ENCODE measurements at places on chromosomes 5 and 9.

DNA sequence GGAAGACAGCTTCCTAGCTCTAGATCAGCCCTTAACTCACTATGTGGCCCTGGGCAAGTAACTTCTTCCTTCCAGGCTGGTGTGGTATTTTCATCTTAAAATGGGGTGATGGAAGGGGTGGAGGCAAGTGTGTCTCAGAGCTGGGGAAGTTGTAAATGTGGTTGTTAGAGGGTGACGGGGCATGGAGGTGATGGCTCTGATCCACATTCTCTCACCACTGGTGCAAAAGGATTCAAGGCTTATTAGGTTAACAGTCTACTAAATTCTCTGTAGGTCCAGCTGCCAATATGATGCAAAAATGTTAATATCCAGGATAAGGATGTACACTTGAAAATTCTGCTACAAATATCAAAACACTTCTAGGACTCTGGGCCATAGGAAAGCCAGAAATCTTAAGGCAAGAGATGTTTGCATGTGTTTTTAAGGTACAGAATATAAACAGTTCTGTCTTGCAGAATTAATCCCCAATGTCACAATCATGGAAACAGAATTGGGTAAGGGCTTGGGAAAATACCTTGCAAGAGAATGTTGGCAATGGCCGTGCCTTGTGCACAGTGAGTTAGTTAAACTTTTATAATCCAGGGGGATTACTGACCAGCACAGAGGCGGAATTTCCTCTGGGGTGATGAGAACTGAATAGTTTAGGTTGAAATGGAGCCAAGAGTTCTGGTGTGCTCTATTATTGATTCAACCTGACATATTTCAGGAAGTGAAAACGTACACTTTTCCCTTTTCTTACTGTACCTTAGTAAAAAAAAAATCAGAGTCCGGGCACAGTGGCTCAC, 19.8 kb downstream of the TNFSF15 start:
- no peak for DNase-seq

- DNase-seq, result no peak
These were observed 40.4 kb downstream of the C5 start for GRCh38 chr9:121009650-121010049.

DNA sequence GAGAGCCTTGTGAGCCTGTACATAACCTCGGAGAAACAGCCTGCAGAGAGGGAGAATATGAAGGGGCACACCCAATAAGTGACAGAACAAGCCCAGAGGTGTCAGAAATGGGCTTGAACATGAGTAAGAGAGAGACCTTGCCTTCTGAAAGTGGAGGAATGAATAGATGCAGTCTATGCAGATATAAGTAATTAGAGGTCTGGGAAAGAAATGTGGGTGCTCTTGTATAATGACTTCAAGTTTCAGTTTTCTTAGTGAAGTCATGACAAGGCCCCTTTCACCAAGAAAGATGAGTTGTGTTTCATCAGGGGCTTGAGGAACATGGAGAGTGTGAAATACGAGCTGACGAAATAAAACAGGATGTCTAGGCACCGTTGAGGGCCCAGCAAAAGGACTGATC, 15.1 kb downstream of the GRAMD2B start:
- DNase-seq, result no peak

DNA sequence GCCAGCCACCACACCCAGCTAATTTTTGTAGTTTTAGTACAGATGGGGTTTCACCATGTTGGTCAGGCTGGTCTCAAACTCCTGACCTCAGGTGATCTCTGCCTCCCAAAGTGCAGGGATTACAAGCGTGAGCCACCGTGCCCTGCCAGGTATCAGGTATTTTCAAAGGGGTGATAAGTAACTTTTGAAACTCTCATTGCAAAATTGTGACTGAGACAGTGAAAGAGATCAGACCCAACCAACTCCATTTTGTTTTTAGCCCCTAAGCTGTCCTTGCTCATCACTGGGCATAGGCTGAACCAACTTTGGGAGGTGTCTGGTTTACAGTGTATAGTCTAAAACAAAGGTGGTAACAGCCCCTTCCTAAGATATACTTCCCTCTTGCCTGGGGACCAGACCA, 29.3 kb downstream of the UNC13B start:
- DNase-seq, result no peak

GRCh38 chr9:75797085-75797580, 93.3 kb upstream of the PCSK5 start:
- no peak for DNase-seq

DNA sequence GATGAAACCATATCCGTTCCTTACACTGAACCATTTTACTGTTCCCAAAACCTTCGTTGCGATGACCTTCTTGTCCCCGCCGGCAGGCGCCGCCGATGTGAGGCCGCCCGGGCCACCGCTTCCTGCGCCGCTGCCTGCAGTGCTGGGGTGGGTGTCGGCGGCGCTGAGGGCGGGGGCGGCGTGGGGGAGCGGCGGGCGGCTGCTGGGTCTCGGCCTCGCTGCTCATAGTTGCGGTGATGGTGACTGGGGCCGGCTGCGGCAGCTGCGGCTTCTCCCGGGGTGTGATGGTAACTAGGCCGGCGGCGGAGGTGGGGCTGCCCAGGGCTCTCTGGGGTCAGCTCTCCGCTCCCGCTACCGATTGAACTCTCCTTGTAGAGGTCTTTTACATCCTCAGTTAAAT, 14.1 kb upstream of the OR2S2 start:
- DNase-seq, result peak; percentile 46

DNA sequence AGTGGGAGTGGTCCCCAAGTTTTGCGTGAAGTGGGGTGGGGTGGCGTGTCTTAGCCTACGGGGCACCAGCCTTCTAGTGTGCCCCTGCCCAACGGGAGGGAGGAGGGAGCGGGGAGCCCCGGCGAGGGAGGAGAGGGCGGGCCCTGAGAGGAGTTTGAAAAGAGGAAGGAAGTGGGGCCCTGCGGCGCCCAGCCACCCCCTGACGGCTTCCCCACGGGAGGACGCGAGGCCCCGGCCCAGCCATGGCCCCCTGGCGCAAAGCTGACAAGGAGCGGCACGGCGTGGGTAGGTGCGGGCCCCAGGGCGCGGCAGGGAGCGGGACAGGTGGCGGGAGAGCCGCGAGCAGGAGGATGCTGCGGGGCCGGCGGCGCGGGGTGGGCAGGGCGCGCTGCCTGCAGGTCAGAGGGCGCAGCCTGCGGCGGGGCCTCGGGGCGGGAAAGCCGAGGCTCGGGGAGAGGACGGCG, at the start of gene DOCK2:
DOCK2 (plus strand) TSS at position 191 of the 464 bp plus-strand sequence; CDS start at position 243, 52 bp downstream.
- DNase-seq, result peak; percentile 82

DNA sequence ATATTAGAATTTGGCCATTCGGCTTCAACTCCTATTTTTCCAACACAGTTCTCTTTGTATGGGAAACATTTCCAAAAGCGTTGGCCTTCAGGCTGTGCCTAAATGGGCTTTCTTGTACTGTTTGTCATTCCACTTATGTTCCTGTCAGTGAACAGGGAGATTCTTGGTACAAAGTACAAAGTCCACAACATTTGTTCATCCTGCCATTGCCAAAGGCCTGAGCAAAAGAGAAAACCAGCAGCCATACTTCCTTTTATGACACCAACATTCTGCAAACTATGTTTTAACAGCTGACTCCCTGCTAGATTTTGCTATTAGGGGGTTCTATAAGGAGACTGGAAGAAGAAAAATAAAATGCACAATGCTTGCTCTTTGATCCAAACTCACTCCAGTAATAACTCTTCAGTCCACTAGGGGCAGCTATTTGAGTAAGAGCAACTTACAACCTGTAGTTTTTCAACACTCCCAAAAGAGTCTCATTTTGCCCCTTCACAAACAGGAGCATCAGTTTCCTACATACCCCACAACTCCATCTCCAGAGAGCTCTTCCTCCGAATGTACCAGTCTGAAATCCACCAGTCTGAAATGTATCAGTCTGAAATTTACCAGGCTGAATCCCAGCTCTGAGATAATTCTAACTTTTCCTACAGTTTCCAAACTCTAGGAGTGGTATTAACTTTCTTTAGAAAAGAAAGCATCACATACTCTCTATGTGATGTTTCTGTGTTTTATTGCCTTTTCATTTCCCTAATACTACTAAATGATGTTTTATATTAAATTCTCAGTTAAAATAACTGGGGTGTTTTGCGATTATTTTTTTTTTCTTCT, 693.8 kb downstream of the DNAH5 start:
- no peak for DNase-seq

DNA sequence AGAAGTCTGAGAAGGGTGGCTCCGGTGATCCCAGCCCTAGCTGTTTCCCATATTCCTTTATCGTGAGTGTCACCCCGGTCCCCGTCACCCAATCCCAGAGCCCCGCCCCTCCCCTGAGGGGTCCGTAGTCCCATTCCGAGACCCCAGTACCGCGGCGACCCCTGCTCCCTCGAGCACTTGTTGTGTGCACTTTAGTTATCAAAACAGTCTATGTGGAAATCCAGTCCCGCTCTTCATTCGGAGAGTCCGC, 223 bp downstream of the LRSAM1 start:
- no peak for DNase-seq

DNA sequence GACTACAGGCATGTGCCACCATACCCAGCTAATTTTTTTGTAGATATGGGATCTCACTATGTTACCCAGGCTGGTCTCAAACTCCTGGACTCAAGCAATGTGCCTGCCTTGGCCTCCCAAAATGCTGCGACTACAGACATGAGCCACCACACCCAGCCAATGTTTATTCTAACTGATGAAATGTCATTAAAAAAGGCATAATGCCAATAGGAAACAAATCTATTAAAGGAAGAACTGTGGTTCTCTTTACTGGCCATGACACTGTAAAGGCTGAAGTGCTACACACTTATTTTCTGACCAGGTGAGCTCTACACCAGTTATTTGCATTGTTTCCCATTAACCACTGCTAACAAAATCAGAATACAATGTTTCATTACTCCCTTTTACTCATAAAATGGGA, 106.0 kb downstream of the STRBP start:
- no peak for DNase-seq

DNA sequence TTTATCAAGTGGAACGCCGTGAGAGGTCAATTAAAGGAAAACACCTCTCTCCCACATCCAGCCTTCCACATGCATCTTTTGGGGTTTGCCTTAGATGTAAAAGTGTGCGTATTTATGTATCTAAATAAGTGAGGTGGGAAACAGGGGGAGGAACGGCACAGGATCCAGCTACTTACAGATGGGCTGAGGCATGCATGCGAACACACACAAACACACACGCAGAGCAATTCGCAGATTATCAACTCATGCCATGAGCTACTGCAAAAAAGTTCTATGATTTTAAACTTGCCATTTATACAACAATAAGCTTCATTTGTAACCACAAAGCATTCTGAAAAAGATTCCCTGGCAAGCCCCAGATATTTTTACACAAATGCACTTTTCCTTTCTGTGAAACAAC, 242.1 kb downstream of the BNC2 start:
- DNase-seq, result no peak

GRCh38 chr5:116923344-116923743, 348.7 kb upstream of the SEMA6A start:
- DNase-seq, result no peak

DNA sequence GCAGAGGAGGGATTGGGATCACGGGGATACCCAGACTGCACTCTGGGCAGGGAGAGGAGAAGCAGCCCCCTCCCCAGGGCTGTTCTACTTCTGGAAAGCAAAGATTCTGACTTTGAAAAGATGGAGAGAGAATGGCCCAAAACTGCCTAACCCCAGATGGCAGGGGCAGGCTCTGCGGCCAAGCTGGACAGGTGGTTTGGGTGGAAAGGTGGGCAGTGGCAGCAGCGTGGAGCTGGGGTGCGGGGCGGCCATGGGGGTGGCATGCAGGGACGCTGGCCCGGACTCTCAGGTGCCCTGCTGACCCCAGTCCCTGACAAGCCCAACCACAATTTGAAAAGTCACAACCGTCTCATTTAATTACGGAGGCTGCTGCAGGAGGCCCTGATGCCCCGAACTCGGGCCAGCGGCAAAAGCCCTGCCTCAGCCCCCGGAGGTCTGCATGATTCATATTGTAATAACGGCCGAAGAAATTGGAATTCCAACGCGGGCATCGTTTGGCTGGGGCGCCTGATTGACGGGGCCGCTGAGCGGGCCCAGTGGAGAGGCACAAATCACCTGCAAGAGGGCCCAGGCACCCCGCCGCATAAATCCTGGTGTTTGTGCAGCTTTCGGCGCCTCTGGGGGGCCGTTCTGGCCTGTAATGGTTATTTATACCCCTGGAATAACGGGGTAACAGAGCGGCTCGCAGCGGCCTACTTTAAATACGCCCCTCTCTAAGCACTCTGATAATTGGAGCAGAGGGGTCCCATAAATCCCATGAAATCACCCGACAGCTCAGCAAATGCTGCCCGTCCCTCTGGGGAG, 41.8 kb upstream of the FCN2 start:
- DNase-seq, result no peak

DNA sequence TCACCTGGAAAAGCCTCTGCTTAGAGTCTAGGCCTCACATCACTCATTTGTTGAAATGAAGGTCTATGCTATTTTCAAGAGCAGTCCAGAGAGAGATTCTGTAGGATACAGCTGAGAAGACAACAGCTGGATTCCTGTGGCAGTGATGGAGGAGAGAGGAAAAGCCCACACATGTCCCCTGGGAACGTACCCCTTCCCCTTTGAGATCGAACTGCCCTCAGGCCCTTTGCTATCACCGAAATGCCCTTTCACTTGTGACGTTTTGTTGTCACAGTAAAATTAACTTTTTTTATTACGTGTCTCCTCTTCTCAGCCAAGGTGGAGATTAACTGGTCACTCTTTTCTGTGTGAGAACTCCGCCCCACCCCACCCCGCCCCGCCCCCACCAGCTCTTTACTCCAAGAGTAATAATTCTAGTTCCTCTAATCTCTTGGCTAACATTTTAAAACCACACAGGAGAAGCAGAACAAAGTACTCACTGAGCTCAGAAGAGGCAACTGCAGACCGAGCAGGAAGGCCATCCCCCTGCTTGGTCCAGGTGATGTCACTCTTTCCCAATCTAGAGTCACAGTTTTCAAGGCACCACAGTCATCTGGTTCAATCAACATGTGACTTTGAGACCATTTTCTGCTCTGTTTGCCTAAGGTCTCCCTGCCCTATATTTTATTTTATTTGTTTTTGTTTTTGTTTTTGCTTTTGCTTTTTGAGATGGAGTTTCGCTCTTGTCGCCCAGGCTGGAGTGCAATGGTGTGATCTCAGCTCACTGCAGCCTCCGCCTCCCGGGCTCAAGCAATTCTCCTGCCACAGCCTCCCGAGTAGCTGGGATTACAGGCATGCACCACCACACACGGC, 105.6 kb downstream of the SUSD1 start:
- DNase-seq, result no peak

GRCh38 chr5:137462816-137463520, 36.2 kb downstream of the SPOCK1 start:
- DNase-seq, result no peak

DNA sequence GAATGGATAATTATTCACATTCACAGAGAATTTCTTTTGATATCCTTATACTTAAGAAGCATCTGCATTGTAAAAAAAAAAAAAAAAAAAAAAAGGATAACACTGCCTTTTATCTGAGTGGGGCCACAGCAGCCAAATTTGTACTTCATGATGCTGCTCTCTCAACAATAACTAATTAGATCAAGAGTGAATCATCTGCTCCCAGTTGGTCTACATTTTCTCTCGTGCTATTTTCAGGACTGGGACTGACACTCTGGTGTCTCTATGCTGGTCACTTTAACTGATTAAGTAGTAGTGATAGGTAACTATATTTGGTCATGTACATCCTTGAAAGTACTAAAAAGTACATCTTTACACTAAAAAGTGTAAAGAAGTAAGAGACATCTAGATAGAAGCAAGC, 90.1 kb downstream of the RFX3 start:
- DNase-seq, result no peak
